Activated naive CD8-positive, alpha-beta T cell treated with anti-CD3 and anti-CD28 coated beads, Interleukin-2, amount 10 ng/mL, durations not matched to agents 7 days and 5 days (primary cell): ENCODE measurements at places on chromosomes 5 and 9.

GRCh38 chr9:117307701-117308100 lies 107.2 kb downstream of the ASTN2 start:
- no peak for DNase-seq

GRCh38 chr5:170311511-170312300 lies 14.1 kb upstream of the LCP2 start:
- no peak for DNase-seq

DNA sequence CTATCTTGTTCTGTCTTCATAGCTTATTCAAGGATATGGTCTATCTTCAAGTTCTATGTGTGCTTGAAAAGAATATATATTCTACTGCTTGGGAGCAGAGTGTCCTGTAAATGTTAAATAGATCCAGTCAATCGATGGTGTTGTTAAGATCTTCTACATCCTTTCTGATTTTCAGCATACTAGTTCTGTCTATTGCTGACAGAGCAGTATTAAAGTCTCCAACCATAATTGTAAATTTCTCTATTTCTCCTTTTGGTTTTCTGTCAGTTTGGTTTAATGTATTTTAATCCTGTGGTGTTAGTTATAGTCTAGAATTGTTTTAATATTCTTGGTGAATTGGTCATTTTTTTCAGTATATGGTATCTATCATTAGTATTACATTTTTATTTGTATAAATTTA lies 124.0 kb upstream of the COX7C start:
- no peak for DNase-seq

GRCh38 chr5:50958852-50959457 lies 292.5 kb downstream of the PARP8 start:
- DNase-seq = no peak
